Trophoblast cell (in vitro differentiated cells and primary cell): ENCODE measurements at places on chromosomes 7 and 10.
A peak's percentile ranks its signal among the peaks of the same experiment; 100 is the strongest.

GRCh38 chr7:94509887-94510581 is 425 bp downstream of the CASD1 start:
- peak; percentile 51 for DNase-seq

DNA sequence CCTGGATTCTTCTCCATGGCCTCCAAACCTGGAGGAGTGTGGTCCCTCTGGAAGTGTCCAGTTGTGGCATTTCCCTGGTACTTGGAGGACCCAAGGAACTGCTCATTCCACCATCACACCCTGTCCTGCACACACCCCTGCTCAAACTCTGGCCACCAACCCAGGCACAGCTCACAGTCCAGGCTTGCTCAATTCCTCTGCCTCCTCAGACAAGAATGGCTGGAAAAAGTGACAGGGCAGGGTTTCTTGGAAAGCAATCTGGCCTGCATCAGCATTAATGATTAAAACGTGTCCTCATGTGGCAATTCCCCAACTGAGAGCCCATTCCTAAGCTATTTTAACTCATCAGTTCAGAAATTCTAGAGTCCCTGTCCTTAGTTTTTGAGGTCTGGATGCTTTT is 17.2 kb upstream of the TPST1 start:
- DNase-seq = peak; percentile 55

- DNase-seq = no peak
These were observed 48.0 kb downstream of the NT5C2 start for GRCh38 chr10:103145046-103145445.

GRCh38 chr10:12130237-12130872 is 878 bp downstream of the SEC61A2 start:
- DNase-seq = peak; percentile 46

DNA sequence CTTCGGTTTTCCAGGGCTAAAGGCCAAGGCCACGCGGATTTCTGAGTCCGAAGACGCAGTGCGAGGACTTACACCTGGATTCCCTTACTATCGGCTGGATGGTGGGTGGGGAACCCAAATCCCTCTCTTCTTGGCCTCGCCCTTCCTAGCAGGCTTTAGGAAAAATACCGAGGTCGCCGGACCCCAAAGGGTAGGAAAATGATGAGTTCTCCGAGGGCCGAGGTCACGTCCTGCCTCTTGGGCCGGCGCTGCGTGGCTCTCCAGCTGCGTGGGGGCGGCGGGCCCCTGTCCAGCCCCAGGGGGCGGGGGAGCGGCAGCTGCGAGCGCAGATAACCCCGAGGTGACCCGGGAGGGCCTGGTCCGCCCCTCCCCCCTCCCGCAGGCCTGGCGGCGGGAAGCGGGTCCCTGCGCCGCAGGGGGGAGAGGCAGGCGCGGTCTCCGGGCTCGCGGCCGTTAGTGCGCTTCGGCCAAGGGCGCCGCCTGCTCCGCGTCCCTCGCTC is 805 bp upstream of the HMX3 start:
- no peak for DNase-seq

- DNase-seq = no peak
These were observed 39.5 kb downstream of the PRKAG2 start for GRCh38 chr7:151837285-151838042.

GRCh38 chr10:78626471-78626870 is 442.3 kb upstream of the ZMIZ1 start:
- DNase-seq = peak; percentile 55

- DNase-seq = no peak
These were observed 33.5 kb downstream of the CARD11 start for GRCh38 chr7:3010161-3010560.

DNA sequence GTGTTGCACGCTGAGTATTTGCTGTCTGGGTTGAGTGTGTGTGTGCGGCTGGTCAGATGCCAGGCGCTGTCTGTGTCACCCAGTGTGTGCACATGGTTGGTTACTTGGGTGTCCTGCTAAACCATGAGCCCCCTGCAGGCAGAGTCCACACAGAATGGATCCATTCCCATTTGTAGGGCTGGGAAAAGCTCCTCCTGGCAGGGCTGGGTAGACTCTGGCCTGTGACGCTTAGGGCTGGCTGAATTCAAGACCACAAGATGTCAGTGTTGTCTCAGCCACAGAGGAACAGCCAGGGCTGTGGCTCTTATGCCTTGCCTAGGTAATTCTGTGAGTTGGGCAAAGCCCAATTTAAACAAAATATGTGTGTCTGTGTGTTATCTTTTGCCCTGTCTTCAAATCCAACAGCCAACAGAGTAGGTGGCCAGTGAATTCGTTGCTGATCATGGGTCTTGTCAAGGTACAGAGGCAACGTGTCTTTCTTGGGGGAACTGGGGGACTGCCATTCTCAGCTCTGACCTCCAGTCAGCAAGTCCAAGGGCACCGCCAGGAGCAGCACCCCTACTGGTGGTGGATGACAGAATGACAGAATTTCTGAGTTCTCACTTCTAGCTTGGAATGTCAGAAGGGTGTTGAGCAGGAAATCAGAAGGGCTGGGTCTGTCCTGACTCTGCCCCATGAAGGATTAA is 285.1 kb downstream of the CCSER2 start:
- DNase-seq = peak; percentile 80

- no peak for DNase-seq
These were observed 41.4 kb upstream of the AP5Z1 start for GRCh38 chr7:4733936-4734528.

DNA sequence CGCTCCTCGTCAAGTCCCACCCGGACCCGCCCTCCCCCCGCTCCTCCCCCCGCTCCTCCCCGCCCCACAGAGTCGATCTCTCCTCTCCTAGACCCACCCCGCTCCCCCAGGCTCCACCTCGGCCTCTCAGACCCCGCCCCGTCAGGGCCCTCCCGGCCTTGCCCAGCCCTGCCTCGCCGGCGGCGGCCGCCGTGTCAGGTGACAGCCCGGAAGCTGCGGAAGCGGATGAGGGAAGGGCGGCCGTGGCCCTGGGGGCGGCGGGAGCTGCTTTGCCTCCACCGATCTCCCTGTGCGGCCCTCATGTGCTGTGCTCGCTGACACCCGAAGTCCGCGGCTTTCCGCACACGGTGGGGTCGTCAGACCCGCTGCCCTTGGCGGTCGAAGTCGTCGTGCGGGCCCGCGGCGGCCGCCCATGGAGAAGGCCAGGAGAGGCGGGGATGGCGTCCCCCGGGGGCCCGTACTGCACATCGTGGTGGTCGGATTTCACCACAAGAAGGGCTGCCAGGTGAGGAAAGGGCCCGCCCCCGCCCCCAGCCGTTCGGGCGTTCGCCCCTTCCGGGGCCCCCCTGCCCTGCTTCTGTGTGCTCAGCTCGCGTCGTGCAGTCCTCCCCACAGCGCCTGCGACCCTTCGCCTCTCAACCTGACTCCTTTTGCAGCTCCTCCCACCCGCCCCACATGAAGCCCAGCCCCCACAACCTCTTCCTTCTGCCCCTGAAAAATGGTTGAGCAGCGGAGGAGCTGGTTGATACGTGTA is at the start of gene AVL9:
Gene AVL9 (plus strand): TSS at position 192 of the 754 bp plus-strand sequence. CDS start 221 bp downstream, at position 413.
- peak; percentile 95 for DNase-seq

GRCh38 chr7:105578496-105578895 is 2.8 kb downstream of the EFCAB10 start:
- no peak for DNase-seq

DNA sequence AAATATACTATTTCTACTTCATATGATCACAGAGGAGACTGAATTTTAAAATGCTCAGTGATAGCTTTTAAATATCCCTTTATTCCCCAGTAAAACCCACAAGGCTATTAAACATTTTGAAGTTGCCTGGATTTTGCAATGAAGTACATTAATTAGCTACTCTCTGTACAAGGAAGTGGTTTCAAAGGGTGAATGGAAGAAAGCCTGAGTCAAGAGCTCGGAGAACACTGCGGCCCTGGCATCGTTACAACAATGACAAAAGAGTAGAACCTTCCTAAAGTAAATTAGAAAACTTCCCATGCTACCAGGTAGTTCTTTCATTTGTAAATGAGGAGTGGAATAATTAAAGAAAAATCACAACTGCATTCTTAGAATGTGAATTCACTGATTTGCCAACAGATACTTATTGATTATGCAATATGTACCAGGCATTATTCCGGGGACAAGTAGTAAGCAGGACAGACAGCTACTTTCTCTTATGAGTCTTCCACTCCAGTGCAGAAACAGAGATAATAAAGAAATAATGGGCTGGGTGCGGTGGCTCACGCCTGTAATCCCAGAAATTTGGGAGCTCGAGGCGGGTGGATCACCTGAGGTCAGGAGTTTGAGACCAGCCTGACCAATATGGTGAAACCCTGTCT is 63.0 kb downstream of the ZNF22 start:
- no peak for DNase-seq
